ENCODE measurements at places on chromosomes 3 and 15.

DNA sequence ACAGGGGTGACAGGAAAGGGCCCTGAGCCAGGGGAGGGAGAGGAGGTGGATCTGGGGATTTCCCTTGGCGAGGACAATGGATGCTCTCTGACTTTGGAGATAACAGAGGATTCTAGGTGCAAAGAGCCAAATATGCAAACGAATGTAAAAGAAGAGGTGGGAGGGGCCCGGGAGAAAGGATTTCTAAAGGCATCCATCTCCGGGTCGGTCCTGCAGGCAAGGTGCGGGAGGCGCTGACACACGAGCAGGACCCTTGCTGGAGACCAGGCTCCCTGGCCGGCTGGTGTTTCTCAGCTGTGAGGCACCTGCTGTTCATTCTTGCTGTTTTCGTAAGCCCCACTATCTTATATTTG is 115.2 kb upstream of the TLE3 start:
- no peak for DNase-seq

DNA sequence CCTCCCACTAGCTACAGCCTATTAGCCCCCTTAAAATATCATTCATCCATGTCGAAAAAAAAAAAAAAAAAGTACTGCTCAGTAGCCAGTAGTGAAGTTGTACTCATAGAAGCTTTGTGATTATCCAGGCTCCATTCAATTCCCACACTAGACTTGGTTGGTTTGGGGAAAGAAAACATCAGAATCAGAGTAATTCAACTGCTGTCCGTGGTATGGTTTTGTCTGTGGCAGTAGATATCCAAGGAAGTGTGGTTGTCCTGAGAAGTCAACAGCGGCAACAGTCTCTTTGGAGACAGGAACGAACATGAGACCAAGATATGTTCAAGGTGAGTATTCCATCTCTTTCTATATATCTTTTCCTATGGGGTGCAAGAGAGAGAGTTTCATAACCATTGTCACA is 99.2 kb downstream of the GOLIM4 start:
- DNase-seq, result no peak

- DNase-seq, result no peak
Observed at GRCh38 chr15:67925182-67925581, 85.3 kb upstream of the RNU6-1 start.

- DNase-seq, result no peak
Observed at GRCh38 chr3:107464037-107464436, 58.7 kb upstream of the BBX start.

- DNase-seq, result no peak
Observed at GRCh38 chr3:44079916-44080315, 161.8 kb upstream of the TOPAZ1 start.

DNA sequence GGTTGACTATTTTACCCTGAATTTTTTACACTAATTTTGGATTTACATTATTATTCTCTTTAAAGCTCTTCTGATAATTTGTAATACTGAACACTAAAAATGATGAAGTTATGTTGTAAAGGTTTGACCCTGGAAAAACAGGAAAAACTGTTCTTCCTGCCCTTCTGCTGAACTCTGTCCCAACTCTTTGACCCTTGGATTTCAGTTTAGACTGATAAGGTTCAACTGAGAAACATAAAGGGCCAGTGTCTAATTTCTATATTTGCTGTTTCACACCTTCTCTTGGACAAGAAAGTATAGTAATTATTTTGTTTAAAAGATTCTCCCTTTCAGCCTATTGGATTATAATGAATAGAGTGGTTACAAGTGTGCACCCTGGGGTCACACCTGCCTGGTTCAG is 12.8 kb upstream of the TMOD3 start:
- no peak for DNase-seq

- no peak for DNase-seq
Observed at GRCh38 chr15:31241888-31242522, 84.6 kb upstream of the KLF13 start.

DNA sequence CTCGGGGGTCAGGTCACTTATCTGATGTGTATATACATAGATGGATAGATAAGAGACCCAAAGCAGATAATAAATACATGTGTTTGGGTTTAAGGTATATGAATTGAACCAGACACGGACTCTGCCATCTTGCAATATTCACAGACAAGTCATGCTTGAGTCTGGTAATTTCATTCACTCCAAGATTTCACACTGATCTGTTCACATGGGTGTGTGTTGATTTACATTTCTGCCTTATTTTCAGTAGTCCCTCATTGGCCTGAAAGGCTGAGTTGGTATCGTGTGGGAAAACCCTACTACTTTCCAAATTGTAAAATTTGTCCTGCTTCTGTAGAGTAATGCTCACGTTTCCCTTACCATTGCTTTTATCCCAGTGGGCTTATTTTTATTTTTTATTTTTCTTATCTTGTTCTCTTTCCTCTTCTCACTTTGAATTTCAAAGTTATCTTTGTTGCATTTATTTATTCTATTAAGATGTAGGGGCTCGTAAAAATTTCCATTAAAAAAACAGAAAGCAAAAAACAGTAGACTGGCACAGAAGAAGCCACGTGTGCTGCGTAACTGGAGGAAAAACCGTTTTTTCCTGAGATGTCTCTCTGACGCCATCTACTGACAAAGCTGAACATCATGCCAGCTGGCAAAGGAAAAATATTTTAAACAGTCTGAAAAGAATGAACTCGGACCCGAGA is 10.8 kb upstream of the MFSD1 start:
- DNase-seq, result peak; percentile 93

DNA sequence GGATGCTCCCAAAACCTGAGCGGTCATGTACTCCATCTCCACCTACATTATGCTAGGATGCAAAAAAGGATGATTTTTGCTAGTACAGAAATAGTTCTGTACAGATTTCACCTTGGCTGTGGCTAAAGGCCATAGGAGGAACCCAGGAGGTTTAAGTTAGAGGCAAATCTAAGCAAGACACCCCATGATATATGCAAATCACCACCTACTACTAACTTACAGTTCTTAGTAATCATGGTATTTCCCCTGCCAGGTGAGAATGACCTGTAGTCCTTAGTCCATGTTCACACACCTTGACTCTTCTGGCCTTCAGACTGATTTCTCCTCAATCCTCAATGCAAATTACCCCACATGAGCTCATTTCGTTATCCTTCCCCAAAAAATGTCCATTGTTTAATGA is 154.2 kb downstream of the IMPG2 start:
- no peak for DNase-seq

DNA sequence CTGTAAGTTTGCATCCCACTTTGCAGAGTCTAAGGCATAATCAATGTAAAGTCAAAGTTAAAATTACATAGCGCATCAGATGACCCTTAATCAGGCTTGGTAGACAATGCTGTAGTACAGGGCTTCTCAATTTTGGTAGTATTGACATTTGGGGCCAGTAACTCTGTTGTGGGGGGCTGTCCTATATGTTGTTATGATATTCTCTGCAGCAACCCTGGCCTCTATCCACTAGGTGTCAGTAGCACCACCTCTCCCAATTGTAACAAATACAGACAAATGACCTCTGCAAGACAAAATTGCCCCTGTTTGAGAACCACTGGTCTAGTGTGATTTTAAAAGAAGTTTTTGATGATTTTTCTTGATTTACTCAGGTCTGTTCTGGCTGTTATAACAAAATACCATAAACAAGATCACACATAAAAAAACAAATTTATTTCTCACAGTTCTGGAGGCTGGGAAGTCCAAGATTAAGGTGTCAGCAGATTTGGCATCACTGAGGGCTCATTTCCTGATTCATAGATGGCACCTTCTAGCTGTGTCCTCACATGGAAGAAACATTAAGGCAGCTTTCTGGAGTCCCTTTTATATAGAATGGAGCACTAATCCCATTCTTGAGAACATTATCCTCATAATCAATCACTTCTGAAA is 37.6 kb upstream of the SLC9A9 start:
- peak; percentile 61 for DNase-seq

DNA sequence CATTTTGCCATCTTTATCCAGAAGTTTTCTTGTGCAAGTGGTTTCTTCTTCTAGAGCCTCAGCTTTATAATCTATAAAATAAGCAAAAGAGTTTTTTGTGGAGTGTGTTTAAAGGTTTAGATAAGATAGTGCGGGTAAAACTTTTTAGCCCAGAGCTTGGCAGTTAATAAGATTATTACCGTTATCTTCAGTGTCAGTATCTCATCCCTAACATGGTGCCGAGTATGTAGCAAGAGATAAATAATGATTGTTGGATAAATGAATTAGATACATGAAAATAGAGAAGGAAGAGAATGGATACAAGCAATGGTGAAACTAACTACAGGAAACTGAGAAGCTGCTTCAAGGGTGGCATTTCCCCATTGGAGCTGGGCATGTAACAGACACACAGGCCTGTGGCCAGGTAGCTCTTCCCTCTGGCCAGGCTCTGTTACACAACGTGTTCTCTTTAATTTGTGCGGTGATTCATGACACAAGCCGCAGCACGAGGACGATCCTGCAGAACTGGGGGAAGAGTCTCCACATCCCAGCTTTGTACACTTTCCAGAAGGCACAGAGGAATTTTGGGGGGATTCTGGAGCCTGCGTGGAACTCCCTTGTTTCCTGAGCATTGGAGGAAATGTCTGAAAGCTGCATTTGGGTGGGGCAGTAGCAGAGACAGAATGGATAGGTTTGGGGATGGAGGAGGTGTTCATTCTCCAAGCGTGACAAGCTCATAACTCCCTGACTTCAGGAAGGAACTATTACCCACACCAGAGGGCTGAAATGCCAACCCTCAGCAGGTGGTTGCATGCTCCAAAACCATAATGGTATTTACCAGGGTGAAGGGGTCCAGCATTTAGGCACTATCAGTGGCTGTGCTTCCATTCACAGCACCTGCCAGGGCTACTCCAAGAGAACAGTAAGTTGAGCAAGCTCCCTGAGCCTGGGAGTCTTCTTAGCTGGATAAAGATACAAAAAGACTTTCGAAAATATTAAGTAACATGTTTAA is 14.2 kb upstream of the ST6GAL1 start:
- DNase-seq, result peak; percentile 87

DNA sequence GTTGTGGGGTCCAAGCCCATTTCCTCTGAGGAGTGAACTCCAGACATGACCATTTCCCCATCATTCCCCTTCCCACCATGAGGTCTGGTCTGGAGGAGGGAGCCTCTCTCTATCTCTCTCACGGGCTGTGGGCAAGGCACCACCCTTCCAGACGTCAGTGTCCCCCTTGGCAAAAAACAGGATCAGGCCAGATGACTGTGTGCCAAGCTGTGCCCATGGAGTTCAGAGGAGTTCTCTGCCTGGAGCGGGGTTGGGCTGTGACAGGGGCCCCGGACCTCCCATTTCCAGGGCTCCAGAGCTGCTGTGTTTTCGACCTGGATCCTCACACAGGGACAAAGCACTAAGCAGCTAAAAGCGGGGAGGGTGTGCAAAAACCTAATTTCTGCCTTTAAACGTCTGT is 124.5 kb downstream of the RAB11A start:
- no peak for DNase-seq

- DNase-seq, result no peak
Observed at GRCh38 chr3:48276911-48277641, 36.2 kb downstream of the ZNF589 start.

- DNase-seq, result no peak
Observed at GRCh38 chr15:60912984-60913697, 316.0 kb downstream of the RORA start.

- no peak for DNase-seq
Observed at GRCh38 chr3:140585828-140586227, 92.0 kb upstream of the TRIM42 start.

- DNase-seq, result no peak
Observed at GRCh38 chr3:146414010-146414409, 55.4 kb downstream of the PLSCR2 start.

DNA sequence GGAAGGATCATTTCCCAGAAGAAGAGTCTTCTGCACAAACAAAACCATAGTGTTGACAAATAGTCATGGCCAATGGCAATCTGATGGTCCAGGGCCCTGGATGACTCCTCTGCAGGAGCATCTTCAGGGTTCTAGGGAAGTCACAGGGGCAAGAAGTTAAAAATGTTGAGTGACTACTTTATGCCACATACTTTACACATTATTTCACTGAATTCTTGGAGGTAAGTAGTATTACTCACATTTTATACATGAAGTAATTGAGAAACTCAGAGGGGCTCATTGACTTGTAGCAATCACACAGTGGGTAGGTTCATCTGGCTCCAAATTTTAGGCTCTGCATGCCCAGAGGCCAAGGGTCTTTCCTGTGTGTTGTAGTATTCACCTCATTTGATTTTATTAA is 430.2 kb upstream of the MCTP2 start:
- no peak for DNase-seq

DNA sequence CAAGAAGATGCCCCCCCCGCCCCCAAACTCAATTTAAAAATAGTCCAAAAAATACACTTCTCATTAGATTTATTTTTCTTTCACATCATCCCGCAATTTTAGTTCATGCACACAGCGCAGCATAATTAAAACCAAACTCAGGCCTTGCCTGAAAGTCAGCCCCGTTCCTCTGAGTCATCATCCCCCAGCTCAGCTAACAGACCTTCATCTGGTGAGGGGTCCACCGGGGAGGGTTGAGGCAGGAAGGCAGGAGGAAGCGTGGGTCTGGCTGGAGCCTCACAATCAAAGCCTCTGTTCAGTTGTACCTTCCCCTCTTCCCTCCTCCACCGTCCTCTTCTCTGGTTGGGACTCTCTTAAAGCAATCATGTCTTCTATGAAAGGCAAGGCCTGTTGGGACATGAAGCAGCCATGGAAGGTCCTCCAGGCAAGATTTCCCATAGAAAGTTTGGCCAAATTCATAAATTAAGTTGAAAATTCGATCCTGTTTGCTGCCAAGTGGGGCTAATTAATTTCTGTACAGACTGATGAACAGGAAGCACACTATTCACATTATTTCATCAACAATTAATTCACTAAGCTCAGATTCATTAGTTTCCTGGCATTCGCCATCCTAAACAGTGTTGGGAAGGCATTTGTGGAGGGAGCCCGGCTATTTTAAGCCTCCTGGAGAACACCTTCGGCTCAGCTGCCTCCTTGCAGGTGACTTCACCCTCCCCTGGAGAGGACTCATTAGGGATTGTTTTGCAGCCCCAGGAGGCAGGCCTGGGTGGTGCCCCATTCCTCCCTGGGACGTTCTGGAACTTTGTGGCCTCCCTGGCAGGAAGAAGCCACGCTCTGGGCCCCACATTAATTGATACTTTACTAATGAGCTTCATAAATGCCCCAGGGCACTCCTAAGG is 72.3 kb upstream of the BNC1 start:
- no peak for DNase-seq

- no peak for DNase-seq
Observed at GRCh38 chr3:27575499-27575898, 91.3 kb upstream of the SLC4A7 start.

DNA sequence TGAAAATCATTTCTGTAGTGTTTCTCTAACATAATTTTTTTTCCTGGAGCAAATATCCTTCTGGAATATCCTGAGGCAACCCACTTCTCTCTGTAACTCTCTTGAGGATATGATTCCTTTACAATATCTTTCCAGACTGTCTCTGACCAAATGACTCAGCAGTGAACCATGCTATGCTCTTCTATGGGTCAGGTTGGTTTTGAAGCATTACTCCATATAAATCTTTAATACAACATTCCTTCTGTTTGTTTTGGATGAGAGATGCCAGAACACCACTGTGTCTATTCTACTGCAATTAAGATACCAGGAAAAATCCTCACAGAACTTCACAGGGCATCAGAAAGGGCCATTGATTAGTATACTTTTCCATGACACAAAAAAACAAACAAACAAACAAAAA is 626.4 kb upstream of the ZNF385D start:
- no peak for DNase-seq
